ENCODE measurements at places on chromosomes 11 and 22. TPM values are rescaled to one million over a fixed set of nuclear protein-coding genes. Genes with fewer than 3 reads are reported as not detected.
A peak's percentile ranks its signal among the peaks of the same experiment; 100 is the strongest.

POU2AF1 gene
- total RNA-seq = 280 TPM

NDUFC2 gene
- 48.8 TPM for total RNA-seq

WNT11 gene
- 4.1 TPM for total RNA-seq

KDM4D gene
- 2.8 TPM for total RNA-seq

HSCB gene
- 13.9 TPM for total RNA-seq

ALKBH3 gene
- 35.9 TPM for total RNA-seq

FAM180B gene
- not detected for total RNA-seq

APOL5 gene
- total RNA-seq = not detected

NLRP14 gene
- total RNA-seq = 1.3 TPM

PTPRCAP gene
- total RNA-seq = 249 TPM

TRPC6 gene
- 1.4 TPM for total RNA-seq

RBFOX2 gene
- total RNA-seq = 23.2 TPM

OR1S1 gene
- not detected for total RNA-seq

DNA sequence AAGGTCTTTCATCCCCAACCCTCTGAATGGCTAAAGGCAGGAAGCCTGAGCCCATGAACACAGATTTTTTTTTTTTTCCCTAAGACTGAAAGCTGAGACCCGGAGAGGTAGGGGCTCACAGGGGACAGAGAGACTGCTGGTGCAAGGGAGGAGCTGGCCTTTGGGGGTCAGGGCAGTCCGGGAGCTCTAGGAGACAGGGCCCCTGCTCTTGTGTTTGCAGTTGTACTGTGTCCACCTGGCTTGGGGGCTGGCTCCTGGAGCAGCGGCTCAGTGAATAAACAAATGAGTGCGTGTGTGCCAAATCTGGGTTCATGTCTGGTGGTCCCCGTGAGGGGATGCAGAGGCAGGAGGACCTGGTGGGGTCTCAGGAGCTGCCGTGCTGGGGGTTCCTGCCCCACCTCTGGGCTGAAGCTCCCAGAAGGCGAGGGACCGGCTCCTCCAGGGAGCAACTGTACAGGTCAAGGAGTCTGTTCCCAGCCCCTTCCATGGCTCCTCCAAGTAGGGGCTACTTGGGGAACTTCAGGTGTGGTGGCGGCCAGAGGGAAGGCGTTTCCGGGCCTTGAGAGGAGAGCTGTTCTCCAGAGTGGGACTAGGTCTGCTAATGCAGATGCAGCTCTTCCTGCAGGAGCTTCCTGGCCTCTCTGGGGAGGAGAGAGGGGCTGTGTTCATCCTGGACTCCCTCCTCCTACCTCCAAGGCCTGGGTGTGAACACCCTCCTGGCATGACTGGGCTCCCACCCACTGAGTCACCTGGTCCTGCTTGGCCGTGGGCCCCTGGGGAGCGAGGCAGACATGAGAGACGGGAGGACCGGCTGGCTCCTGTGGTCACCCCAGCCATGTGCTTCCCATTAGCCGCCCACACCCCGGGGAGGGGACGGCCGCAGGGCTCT is 57.6 kb downstream of the FBXO7 start:
- no peak for DNase-seq

DNA sequence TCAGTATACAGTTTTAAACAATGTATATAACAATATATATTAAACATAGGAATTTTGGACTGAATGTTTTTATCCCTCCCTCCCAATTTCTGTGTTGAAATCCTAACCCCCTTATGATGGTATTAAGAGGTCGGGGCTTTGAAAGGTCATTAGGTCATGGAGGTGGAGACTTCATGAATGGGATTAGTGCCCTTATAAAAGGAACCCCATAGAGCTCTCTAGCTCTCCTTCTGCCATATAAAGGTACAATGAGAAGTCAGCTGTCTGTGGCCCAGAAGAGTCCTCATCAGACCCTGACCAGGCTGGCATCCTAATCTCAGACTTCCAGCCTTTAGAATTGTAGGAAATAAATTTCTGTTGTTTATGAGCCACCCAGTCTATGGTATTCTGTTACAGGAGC is 6.5 kb downstream of the NNMT start:
- no peak for DNase-seq

GRCh38 chr11:17207317-17208256 is at the start of gene PIK3C2A:
PIK3C2A (minus strand) TSS chr11:17207986; CDS start chr11:17169741, 38,245 bp downstream.
- peak; percentile 100 for DNase-seq

- DNase-seq = no peak
Observed at GRCh38 chr11:126929179-126930061, 71.2 kb downstream of the KIRREL3 start.

GRCh38 chr11:126318574-126319373 is 14.9 kb downstream of the DCPS start:
- no peak for DNase-seq

GRCh38 chr11:122141725-122142124 is 25.7 kb upstream of the BLID start:
- DNase-seq = no peak

DNA sequence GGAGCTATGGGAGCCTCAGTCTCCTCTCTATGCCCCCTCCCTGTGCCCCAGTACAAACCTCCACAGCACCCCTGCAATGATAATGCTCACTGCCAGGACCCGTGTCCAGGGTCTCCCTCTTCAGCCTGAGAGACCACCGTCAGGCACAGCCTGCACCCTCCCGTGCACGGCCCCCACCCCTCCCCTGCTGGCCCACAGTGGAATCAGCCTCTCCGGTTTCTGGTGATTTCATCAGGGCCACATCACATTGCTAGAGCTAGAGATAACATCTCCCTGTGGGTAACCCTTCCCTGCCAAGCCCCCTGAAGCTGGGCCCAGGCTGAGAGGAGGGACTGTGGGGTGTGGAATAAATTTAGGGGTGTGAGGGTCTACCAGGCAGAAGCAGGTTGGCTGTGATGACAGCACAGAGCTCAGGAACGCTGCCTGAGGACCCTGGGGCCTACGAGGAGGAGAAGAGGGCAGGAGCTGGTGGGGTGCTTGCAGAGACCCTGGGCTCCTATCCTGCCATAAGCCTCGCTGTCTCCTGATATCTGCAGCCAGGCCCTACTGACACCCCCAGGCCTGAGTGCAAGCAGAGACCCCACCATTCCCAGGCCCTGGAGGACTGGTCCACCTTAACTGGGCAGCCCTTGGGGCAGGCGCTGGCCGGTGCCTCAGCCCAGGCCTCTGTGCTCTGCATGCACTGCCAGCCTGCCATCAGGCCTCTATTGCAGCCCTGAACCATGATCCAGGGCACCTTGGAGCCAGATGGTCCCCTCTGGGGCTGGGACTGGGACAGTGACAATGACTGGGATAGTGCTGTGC is at the start of gene KLHDC7B:
Gene KLHDC7B, plus strand, starts transcription at position 378 of the 804 bp plus-strand sequence. Its CDS starts 345 bp downstream, at position 723.
- DNase-seq = peak; percentile 79

- peak; percentile 17 for DNase-seq
Observed at GRCh38 chr22:31962387-31963125, 18.2 kb downstream of the YWHAH start.

DNA sequence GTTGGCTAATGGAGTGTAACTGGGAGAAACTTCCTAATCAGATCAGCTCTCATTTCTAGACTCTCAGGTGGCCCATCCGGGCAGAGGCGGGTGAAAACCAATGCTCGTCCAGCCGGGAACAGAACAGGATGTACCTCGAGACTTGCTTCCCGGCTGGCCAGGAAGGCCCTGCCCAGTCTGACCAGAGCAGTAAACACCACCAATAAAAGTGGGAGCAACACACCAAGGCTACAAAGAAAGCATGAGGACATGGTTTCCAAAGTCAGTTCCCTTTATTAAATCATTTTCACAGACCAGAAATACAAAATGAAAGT is 940 bp upstream of the TNKS1BP1 start:
- no peak for DNase-seq

- no peak for DNase-seq
Observed at GRCh38 chr11:115916608-115917007, 412.4 kb upstream of the CADM1 start.

DNA sequence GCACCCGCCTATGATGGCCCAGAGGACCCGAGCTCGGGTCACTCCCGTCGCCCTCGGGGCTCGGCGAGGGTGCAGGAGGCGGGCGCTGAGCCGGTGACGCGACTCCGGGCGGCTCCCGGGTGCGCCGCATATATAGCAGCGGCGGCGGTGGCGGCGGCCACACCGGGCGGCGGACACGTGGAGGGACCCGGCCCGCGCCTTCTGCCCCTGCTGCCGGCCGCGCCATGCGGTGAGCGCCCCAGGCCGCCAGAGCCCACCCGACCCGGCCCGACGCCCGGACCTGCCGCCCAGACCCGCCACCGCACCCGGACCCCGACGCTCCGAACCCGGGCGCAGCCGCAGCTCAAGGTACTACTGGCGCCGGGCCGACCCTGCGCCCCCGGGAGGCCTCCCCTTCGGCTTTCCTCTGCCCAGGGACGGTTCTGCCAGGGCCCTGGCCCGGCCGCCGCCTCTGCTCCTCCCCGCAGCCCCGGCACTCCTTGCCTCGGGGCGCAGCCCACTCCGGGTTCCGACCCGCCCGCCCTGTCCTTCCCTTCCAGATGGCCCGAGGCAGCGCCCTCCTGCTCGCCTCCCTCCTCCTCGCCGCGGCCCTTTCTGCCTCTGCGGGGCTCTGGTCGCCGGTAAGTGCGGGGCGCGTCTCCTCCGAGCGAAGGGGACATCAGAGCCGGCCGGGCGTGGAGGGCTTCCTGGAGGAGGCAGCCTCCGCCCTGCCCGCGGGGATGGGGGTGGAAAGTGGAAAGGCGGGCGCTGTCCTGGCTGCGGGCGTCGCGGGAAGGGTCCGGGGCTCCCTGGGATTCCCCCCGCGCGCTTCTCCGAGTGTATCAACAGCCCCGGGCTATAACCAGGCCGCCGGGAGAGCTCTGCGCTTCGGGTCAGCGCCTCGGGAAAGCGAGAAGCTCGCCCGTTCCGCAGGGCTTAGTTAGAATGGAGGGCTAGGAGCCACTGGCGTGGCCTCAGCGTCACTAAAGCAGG is at the start of gene GAL:
Gene GAL, plus strand, starts transcription at position 160 of the 972 bp plus-strand sequence. Its CDS starts 380 bp downstream, at position 540.
- no peak for DNase-seq

GRCh38 chr11:118341261-118341660 is 1.2 kb downstream of the CD3D start:
- DNase-seq = no peak

- DNase-seq = no peak
Observed at GRCh38 chr11:8998017-8998416, 5.8 kb downstream of the NRIP3 start.

DNA sequence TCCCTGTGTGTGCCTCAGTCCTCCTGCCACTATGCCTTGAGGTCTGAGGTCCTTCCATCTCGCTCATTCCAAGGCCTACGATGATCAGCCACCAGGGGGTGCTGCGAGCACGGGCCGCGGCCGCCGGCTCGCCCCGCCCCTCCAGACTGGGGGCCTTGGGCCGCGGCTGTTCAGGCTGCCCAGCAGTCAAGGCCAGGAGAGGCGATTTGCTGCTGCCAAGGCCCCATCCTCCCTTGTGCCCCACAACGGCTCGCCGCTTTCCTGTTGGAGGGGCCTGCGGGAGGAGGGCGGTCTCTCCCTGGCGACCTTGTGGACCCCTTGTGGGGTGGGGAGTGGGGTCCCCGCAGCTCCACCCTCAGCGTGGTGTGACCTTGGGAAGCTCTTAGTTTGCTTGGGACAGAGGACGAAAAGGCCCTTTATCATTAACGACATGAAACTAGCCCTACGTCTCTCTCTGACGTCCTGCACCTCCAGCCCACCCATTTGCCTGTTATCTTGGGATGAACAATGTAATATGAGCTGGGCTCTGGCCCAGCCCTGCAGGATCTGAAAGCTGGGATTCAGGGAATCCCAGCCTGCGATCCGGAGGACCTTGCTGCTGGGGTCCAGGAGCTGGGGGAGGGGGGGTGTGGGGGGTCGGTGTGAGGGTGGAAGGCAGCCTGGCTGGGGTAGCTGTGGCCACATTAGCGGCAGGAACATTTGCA is 5.3 kb upstream of the GALR3 start:
- DNase-seq = peak; percentile 94

DNA sequence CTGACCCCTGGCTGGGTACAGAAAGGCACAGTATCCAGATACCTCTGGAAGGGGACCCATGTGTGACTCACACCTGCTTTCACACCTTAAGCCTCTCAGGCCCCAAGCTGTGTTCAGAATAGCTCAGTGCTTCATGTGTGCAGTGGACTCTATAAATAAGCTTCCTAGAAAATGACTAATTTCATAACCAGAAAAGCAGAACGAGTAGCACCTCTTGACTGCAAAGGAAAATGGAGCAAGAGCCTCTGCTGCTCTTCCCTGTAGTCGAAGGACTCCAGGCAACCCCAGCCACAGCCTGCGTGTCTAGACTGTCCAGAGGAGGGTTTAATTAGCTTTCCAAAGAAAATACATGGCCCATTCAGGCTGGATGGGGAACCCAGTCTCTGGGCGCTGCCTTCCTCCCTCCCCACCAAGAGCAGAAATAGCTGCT is 23.1 kb downstream of the PTPN5 start:
- DNase-seq = peak; percentile 38

DNA sequence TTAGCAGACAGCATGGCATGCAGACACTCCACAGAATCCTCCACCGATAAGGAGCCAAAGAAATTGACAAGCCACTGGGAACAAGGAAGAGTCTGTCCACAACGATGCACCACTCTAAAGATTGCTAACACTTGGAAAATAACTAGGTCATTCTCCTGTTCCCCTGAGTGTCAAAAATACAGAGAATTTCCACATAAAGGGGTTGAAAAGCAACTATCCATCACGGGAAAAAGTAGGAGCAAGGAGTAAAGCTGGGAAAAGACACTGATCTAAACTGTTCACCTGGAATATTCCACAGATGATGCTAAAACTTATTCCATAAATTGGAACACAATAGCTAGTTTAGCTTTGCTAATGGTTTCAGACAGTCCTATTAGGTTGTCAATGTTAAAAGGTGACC is 47.0 kb upstream of the SLC25A1 start:
- no peak for DNase-seq

DNA sequence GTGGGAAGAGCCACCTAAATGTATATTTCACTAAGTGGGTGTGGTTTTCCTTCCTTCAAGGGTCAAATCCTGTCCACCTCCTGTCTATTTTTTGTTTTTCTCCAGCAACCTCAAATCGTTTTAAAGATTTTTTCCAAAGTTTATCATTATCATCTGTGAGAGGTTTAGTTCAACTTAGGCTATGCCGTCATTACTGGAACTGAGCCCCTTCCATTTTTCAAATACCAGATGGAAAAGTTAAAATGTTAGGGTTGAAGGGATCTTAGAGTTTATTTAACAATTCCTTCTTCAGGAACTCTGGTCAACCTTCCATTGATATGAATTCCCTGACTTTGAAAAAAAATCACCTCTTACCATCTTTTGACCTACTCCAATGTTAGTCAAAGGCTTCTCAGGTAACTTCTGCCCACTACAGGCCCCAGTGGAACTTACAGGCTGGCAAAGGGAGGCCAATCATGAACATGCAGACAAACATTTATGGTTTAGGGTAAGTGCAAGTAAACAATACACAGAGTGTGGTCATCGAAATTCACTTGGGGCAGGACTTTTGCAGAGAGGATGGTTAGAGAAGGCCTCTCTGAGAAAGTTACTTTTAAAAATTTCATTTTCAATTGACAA is 45.2 kb downstream of the SYN3 start:
- no peak for DNase-seq
